ENCODE measurements at places on chromosomes 3 and 15. TPM values are rescaled to one million over a fixed set of nuclear protein-coding genes. Genes with fewer than 3 reads are reported as not detected.

DNA sequence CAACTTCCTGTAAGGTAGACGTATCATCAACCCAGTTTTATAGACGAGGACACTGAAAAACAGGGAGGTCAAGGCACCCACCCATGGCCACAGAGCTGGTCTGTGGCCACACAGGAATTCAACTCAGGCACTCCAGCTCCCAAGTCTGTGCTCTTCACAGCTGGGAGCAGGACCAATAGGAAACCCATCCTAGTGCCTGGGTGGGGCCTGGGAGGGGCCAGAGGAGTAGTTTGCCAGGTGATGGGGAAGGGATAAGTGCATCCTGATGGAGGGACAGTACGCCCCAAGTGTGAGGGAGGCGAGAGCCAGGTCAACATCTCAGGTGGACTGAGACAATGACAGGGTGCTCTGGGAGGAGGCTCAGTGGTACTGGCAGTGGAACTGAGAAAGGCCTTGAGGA is 22.0 kb downstream of the KIF9 start:
- no peak overlapping the region for H3K4me3 ChIP-seq
- no peaks in the 10 kb centered on the region for H3K27me3 ChIP-seq
- H3K27ac ChIP-seq, result no peak overlapping the region
- H3K36me3 ChIP-seq, result no peaks in the 10 kb centered on the region
- DNase-seq, result no peak

- H3K4me1 ChIP-seq, result peaks cover 38% of the 10 kb centered on the region
- H3K36me3 ChIP-seq, result peaks cover 22% of the 10 kb centered on the region
- no peak for DNase-seq
- H3K4me3 ChIP-seq, result peak overlapping the region; percentile 97
- H3K27ac ChIP-seq, result peak overlapping the region; percentile 73
Measured at GRCh38 chr3:44510000-44510368, 32.5 kb upstream of the ZNF445 start.

GRCh38 chr3:149815321-149815720 is 2.3 kb downstream of the RNF13 start:
- no peaks in the 10 kb centered on the region for H3K27me3 ChIP-seq
- H3K4me1 ChIP-seq, result peaks cover 44% of the 10 kb centered on the region
- no peaks in the 10 kb centered on the region for H3K36me3 ChIP-seq
- H3K27ac ChIP-seq, result no peak overlapping the region
- no peak for DNase-seq
- no peak overlapping the region for H3K4me3 ChIP-seq

- no peak overlapping the region for H3K4me3 ChIP-seq
- H3K27ac ChIP-seq, result no peak overlapping the region
- DNase-seq, result no peak
- H3K4me1 ChIP-seq, result no peaks in the 10 kb centered on the region
- H3K27me3 ChIP-seq, result no peaks in the 10 kb centered on the region
Measured at GRCh38 chr3:191105418-191105817, 93.6 kb upstream of the OSTN start.

GRCh38 chr3:94349310-94349878 is 286.5 kb downstream of the NSUN3 start:
- H3K27me3 ChIP-seq, result no peaks in the 10 kb centered on the region
- no peaks in the 10 kb centered on the region for H3K4me1 ChIP-seq
- no peak overlapping the region for H3K4me3 ChIP-seq
- H3K36me3 ChIP-seq, result no peaks in the 10 kb centered on the region
- H3K27ac ChIP-seq, result no peak overlapping the region
- DNase-seq, result no peak

DNA sequence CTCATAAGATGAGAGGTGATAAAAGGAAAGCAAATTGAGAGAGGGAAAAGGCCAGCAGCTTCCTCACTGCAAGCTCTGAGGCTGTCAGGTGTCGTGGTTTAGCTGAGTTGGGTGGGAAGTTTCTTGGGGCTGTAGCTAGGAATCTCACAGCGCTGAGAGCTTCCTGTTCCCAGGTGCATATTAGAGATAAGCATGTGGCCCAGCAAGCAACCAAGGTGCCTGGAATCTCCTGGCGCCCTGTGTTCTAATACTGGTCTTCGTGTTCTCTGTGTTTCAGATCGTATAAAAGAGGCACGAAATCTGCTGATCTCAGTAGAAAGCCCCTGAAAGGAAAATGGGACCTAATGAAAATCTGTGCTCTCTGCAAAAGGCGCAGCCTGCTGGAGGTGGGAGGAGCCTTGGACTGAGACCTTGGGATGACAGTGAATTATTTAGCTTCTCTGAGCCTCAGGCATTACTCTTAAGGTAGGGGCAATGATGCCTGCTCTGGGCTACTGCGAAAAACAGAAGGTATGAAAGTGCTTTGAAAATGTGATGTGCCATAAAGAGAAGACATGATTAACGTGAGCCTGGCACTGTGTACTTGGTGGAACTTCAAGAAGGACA is 499.9 kb downstream of the TBL1XR1 start:
- no peaks in the 10 kb centered on the region for H3K4me1 ChIP-seq
- no peaks in the 10 kb centered on the region for H3K36me3 ChIP-seq
- no peaks in the 10 kb centered on the region for H3K27me3 ChIP-seq
- H3K4me3 ChIP-seq, result no peak overlapping the region

DNA sequence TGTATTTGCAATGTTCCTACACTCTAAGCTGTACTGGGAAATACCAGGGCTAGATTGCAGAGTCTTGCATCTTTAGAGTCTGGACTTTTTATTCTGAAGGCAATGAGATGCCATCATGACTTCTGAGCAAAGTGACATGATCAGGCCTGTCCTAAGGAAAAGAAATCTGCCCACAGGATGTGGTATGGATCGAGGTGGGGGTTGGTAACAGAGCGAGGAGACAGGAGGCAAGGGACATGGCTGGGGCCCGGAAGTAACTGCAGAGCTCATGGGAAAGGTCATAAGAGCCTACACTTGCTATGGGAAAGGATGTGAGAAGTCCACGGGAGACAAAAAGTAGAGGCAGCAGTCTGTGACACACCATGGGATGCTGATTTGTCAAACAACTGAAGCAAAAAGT is 121.5 kb downstream of the OXNAD1 start:
- no peaks in the 10 kb centered on the region for H3K36me3 ChIP-seq
- H3K27ac ChIP-seq, result peak overlapping the region; percentile 52
- H3K4me3 ChIP-seq, result no peak overlapping the region

DNA sequence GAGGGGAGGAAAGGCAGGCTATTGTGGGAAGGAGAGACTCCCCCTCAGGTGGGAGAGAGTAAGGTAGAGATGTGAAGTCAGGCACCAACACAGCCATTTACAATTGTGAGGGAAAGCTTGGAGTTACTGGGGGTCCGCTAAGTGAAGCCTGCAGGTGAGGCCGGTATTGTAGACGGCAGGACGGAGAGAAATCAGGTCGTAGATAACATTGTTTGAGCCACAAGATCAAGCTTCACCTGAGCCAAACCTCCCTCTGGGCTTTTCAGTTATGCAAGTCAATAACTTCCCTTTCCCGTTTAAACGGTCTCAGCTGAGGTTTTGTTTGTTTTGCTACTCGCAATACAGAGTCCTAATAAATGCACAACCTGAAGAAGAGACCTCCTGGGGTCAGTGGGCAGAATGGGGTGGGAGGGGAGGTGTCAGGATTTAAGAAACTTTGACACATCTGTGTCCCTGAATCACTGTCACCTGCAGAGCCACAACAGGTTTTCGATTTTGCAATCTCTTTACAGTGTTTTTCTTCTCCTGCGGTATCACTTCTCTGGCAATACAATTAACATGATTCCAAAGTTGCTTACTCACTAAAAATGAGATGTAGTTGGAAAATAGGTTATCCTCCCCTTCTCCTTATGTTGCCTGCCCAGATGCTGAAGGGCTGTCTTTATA is 72.0 kb upstream of the GLCE start:
- peaks cover 45% of the 10 kb centered on the region for H3K4me1 ChIP-seq
- H3K27me3 ChIP-seq, result peaks cover 80% of the 10 kb centered on the region
- no peak for DNase-seq
- no peak overlapping the region for H3K27ac ChIP-seq
- no peaks in the 10 kb centered on the region for H3K36me3 ChIP-seq
- no peak overlapping the region for H3K4me3 ChIP-seq

DNA sequence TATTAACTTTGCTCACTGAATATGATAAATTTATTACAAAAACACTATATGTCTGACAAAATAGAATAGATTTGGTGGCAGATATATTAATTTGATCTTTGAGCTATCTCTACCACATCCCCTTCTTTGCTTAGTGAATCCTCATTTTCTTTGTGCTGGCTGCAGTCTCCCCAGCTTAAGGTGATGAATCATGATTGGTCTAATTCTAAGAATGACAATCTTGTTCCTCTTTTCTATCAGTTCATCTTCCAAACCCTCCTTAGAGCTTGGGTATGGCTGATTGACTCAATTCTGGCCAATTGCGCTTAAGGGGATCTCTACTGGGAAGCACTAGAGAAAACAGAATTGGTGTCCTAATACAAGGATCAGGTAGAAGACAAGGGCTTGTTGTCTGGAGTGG is 309.6 kb upstream of the GOLIM4 start:
- DNase-seq, result no peak
- H3K4me1 ChIP-seq, result no peaks in the 10 kb centered on the region
- H3K36me3 ChIP-seq, result peaks cover 4% of the 10 kb centered on the region
- no peaks in the 10 kb centered on the region for H3K27me3 ChIP-seq
- no peak overlapping the region for H3K27ac ChIP-seq
- no peak overlapping the region for H3K4me3 ChIP-seq

Gene XCR1
- not detected for total RNA-seq

Gene LMAN1L
- total RNA-seq, result not detected

Gene SLC12A8
- total RNA-seq, result 2.7 TPM

Gene ITIH4
- 6.3 TPM for total RNA-seq

Gene NMB
- total RNA-seq, result 4.0 TPM

Gene PHLDB2
- total RNA-seq, result 45.8 TPM
